ENCODE measurements at places on chromosomes 3 and 15. TPM values are rescaled to one million over a fixed set of nuclear protein-coding genes. Genes with fewer than 3 reads are reported as not detected.
A peak's percentile ranks its signal among the peaks of the same experiment; 100 is the strongest.

DNA sequence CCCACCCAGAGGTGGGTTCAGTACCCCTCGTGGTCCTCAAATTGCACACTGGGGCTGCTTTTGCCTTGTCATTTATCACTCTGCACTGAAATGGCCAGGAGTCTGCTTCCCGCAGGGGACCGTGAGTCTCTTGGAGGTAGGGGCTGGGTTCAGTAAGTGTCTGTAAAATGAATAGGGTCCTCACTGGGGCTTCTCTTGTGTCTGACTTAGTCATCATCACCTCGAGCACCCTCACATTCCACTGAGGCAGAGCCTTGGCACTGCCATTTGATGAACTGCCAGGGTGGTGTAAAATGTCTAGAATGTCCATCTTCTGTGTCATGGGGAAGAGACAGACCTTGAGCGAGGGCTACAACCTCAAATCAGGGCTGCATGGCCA lies 61.0 kb upstream of the RYK start:
- no peak for DNase-seq

DNA sequence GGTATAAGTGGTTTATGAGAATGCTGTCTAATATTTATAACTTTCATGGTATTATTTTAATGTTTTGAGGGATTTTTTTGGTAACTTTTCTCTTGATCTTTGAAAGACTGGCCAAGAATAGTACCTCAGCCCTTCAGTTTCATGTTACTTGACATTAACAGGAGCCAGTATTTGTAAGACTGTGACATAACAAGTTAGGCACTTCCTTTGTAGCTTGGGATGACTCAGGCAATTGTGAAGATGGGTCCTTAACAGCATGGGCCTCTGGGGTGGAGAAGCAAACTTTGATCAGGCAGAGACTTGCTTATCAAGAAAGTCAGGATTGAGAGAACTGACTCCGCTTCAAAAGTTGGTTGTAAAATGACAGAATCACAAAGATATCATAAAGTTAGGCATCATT lies 9.5 kb downstream of the LRRC49 start:
- no peak for DNase-seq

The PCSK6 gene
- polyA plus RNA-seq = 0.04 TPM

The FAM107A gene
- polyA plus RNA-seq = not detected

The NPTN gene
- polyA plus RNA-seq = 29.3 TPM

DNA sequence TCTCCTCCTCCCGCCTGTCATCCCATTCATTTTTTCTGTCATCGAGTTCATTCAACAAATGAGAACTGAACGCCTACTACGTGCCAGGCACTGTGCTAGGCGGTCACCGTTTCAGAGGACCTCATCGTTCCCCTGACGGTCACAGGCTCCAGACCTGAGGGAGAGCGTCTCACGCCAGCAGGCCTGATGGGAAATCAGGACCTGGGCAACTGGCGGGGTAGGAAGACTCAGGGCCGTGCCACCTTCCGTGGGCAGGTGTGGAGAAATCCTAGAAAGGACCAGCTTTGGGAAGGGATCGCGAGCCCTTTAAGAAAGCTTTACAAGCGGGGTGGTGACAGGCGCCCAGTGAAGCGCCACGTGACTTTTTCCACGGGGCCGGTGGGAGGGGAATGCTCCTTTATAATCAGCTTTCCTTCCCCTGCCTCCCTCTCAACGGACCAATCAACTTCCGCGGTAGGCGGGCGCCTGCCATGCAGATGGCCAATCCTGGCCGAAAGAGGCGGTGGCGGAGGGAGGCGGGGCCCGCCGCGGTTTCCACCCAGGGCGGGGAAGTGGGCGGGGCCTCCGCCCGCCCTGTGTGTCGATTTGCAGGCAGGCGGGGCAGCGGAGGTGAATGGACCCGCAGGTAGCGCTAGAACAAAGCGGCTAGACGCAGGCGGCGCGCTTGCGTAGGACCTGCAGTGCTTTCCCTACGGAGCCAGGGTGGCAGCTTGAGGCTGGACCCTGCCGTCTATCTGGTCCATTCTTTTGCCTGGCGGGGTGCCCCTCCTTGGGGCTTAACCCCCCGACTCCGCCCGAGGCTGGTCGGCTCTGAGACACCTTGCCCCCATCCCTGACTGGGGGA lies 819 bp upstream of the DUSP7 start:
- DNase-seq = peak; percentile 99

The STRIT1 gene
- polyA plus RNA-seq = not detected

The CCDC39 gene
- polyA plus RNA-seq = not detected

The CLDN1 gene
- polyA plus RNA-seq = not detected

The SLC6A11 gene
- polyA plus RNA-seq = not detected

GRCh38 chr3:99958222-99958912 lies 140.7 kb downstream of the CMSS1 start:
- no peak for DNase-seq

GRCh38 chr3:122468896-122469533 lies 45.7 kb downstream of the KPNA1 start:
- DNase-seq = no peak

The ATP13A3 gene
- polyA plus RNA-seq = 5.9 TPM

GRCh38 chr3:33921608-33922007 lies 123.2 kb downstream of the PDCD6IP start:
- no peak for DNase-seq

- DNase-seq = no peak
These were observed 14.9 kb upstream of the GJD2 start for GRCh38 chr15:34769711-34770110.

The CACNA2D3 gene
- polyA plus RNA-seq = not detected

DNA sequence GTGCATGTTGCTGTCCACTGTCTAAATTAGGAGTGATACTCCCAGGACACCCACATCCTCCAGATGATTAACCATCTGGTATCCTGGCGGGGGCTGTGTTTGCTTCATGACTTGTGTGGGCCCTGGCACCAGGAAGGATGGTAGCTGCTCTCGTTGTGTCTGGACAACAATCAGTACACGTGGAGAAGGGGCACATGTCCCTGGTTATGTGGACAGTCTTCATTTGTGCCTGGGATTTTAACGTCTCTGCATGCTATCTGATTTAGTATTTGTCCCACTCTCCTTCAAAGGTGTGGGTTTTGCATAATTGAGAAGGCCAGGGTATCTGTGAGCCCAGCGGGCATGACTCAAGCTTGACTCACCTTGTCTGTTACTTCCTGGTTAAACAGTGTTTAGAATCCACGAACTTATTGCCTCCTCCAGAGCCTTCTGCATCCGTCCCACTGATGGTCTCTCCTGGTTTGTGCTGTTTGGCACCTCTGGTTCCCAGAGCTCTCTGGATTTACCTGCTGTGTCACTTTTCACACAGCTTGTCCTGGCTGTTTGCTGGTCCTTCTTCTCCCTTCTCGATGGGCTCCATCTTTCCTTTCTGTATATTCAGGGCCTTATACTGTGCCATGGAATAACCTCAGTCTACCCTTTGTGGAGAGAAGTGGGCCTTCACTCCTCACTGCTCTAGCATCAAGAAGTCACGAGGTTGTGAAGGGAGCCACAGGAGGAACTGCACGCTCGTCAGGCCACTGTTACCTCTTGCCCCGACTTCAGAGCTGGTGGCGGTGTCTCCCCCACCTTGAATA lies 32.5 kb downstream of the ARNT2 start:
- DNase-seq = no peak

DNA sequence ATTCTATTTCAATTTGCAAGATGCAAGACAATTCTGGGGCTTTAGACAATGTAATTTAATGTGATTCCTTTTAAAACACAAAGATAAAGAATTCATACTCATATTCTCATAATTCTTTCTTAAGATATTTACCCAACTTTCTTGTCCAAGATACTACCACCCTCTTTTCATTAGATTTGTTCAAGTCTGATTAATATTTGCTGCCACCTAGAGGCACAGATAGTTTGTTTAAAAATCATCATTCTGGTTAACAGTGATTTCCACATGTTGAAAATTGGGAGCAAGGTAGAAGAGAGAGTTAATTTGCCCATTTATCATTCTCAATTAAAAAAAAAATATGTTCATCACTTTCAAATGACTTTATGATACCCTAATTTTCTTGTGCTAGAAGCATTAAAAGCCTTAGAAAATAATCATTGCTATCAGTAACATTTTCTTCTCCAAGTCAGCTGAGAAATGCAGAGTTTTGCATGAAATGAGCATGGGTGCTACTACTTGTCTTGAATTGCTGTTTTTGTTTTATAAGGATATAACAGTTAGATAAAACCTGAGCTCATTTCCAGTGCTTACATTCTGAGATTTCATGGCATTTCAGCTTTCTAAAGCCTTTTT lies 11.6 kb downstream of the TAMM41 start:
- DNase-seq = no peak

- no peak for DNase-seq
These were observed 27.2 kb downstream of the FEM1B start for GRCh38 chr15:68304589-68305337.

DNA sequence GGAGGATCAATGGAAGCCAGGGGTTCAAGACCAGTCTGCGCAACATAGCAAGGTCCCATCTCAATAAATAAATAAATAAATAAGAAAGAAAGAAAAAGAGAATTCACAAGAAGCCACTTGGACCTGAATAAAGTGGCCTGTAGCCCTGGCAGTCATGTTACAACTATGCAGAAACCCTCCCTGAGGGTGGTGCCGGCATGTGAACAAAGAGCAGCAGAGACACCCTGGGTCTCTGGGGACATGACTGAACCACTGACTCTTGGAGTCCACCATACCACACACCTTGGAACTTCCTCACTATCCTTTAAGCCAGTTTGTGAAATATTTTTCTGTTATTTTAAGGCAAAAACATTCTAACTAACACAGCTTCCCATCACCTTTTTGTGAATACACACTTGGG lies 93.0 kb downstream of the MEIS2 start:
- DNase-seq = no peak

- DNase-seq = no peak
These were observed 61.0 kb downstream of the LRRN1 start for GRCh38 chr3:3860235-3860634.

- DNase-seq = no peak
These were observed 184.4 kb downstream of the PEX5L start for GRCh38 chr3:179852142-179852905.

The ZNF660 gene
- polyA plus RNA-seq = 0.99 TPM
